ENCODE measurements at places on chromosomes 2 and 18. TPM values are rescaled to one million over a fixed set of nuclear protein-coding genes. Genes with fewer than 3 reads are reported as not detected.

Gene COLEC12
- 9.1 TPM for total RNA-seq

Gene PROKR1
- not detected for total RNA-seq

Gene KYNU
- 1.3 TPM for total RNA-seq

DNA sequence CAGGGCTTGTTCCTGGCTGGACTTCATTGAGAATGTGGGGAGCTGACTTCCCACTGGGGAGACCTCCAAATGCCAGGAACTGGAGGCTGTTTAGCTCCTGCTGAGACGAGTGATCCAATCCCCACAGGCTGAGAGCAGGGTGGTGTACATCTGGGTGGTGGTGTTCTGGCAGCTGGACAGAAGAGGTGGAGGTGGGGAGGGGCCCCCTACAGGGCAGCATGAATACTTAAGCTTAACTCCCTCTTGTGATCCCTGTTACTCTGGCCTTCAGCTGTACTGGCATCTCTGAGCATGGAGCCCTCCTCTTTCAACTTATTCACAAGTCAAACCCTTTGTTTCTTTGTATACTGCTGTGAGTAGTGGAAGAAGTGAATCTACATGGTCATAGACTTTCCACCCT is 167.8 kb upstream of the LYPD1 start:
- DNase-seq = no peak

DNA sequence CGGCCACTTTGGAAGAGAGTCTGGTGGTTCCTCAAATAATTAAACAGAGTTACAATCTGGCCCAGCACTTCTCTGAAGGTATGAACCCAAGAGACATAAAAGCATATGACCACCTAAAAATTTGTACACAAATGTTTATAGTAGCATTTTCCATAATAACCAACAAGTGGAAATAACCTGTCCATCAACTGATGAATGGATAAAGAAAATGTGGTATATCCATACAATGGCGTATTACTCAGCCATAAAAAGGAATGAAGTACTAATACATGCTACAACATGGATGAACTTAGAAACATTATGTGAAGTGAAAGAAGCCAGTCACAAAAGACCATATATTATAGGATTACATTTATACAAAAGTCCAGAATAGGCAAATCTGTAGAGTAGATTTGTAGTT is 76.0 kb upstream of the RGPD5 start:
- no peak for DNase-seq

DNA sequence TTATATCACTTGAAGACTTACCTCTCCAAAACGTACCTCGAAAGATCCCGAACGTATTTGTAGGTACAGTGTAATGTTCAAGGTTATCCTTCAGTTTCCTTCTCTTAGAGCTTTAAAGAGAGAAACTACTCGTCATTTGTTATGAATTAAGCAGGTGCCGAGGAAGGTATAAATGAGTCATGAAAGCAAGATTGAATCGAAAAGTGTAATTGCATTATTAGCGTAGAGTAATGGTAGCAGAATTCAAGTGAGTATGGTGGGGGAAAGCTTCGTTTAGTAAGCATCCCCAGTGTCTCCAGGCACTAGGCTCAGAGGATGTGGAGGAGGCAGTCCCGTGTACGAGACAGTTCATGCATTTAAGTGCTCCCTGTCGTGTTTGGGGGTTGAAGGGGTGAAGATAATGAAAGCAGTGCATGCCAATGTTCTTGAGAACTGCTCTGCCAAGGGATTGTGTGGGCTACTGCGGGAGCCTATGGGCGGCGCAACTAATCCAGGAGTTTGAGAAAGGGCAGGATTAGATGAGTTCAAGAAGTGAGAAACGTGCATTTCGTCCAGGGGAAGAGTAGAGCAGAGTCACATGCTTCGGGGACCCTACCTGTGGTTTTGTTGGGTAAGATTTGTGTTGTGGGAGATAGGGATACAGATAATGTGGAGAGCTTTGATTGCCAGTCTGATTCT is 858 bp downstream of the POLR1B start:
- no peak for DNase-seq

GRCh38 chr18:70554854-70555445 is 266.1 kb downstream of the SOCS6 start:
- no peak for DNase-seq

DNA sequence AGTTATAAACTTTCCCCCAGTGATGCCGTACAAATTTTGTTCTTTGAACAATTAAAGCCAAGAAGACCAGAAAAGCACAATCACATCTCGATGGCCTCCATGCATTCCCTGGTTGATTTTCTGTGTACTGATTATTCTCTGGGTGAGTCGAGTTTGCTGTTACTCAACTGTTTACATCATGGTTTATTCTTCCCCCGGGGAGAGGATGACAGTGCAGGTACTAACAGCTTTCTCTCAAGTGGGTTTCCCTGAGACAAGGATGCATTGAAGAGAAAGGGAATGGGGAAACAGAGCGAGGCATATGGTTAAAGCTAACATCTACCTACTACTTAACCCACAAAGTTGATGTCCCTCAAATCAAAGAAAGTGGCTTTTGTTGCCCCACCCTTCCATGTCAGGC is 410.8 kb upstream of the FANCL start:
- no peak for DNase-seq

DNA sequence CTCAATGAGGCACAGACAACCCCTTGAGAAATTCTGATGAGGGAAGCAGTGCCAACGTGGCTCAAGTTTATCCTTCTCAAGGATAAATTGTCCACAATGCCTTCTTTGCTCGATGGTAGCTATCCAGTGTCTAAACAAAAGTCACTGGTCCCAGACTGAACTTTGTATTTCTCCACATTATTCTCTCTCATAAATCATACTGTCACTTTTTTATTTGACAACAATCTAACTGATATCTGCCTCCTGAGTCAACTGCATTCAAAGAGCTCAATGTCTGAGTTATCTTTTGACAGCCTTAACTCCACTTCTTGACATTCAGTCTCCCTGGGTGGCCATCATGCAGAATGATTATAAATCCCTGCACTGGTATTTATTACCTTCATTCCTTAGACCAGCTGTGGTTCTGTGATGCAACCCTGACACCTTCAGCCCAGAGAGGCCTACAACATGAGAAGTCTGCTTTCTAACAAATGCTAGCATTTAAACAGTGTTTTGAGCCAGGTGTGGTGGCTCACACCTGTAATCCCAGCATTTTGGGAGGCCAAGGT is 38.2 kb downstream of the IMMT start:
- no peak for DNase-seq

DNA sequence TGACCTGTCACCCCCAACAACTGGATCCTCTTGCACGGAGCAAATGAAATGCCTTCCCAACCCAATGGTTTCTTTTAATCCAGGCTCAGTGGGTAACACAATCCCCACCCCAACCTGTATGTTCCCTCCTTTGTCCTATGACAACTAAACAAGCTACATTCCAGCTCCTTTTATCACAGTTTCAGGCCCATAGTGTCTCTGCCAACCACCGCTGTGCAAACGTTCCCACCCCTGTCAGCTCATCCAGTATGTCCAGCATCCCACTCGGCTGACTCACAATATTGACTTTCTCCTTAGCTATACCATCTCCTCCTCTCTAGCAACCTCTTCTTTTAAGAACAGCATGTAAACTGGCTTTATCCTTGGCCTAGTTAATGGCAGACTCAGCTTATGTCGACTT is 117.9 kb upstream of the PPP1CB start:
- no peak for DNase-seq

DNA sequence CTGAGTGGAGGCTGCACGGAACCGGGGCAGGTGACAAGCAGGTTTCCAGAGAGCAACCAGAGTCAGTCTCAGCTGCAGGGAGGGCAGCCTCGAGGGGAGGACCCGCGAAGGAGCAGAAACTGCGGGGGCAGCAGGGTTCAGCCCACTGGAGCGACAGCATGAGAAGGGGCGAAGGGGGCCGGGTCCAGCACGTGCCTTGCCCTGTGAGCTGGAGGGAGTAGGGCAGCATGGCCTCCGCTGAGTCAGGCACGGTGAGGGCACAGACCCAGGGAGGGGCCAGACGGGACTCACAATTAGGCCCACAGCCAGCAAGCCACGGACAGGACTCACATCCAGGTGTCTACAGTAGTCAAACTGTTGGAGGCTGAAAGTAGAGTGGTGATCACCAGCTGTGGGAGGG is 22.7 kb upstream of the ATP9B start:
- no peak for DNase-seq

Measured in Right ventricle myocardium superior (tissue), 1 donor.